ENCODE measurements at places on chromosomes 7 and 10.

DNA sequence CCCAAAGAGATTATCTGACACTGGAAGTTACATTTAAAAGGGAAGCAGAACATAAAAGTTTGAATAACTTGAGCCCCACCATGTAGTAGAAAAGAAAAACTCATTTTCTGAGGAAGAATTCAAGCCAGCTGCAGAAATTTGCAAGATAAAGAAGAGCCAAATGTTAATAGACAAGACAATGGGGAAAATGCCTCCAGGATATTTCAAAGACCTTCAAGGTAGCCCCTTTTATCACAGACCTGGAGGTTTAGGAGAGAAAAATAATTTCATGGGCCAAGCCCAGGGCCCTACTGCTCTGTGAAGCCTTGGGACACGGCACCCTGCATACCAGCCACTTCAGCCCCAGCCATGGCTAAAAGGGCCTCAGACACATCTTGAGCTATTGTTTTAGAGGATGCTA, 18.4 kb upstream of the AKR1C1 start:
- no peak for DNase-seq

- DNase-seq, result peak; percentile 83
Measured at GRCh38 chr10:14696821-14697220, 77.9 kb downstream of the FAM107B start.

DNA sequence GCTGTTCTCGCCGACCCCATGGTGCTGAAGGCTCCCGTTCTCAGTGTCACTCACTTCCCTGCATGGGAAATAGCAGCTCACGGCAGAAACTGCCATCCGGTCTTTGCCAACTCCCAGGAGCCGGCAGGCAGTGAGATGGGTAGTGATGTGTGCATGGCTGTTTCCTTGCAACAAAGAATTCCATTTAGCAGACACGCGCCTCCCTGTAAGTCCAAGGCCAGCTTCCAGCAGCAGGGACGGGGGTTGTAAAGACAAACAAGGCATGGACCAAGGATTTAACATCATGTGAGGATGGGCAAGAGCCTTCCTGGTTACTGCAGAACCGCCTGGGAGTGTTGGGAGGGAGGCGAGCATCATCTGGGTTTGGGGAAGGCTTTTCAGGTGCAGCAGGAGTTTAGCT, 273.1 kb downstream of the GLRX3 start:
- DNase-seq, result peak; percentile 23

DNA sequence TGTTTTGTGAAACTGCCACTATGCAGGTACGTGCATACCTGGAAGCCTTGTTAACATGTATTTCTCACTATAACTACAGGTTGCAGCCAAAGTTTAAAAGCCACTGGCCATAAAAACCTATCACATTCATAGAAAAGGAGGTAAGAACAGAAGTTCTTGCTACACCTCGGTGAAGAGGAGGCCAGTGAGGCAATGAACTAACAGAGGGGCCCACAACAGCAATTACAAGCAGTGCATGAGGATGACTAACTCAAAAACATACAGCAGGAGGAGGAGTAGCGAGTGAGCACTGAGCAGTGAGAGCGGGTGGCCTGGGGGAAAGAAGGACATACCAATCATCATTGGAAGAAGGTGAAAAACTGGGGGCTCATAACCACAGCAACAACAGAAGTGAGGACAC, 51.6 kb downstream of the NUDCD3 start:
- no peak for DNase-seq

GRCh38 chr10:103197903-103198302, 4.8 kb upstream of the NT5C2 start:
- DNase-seq, result no peak

GRCh38 chr7:26782501-26782900, 81.9 kb downstream of the SKAP2 start:
- DNase-seq, result no peak

- no peak for DNase-seq
Measured at GRCh38 chr7:149284343-149284742, 22.3 kb downstream of the ZNF783 start.

GRCh38 chr10:13649844-13650520, 63.2 kb downstream of the PRPF18 start:
- DNase-seq, result no peak

GRCh38 chr10:72552857-72553256, 73.0 kb downstream of the MICU1 start:
- no peak for DNase-seq

DNA sequence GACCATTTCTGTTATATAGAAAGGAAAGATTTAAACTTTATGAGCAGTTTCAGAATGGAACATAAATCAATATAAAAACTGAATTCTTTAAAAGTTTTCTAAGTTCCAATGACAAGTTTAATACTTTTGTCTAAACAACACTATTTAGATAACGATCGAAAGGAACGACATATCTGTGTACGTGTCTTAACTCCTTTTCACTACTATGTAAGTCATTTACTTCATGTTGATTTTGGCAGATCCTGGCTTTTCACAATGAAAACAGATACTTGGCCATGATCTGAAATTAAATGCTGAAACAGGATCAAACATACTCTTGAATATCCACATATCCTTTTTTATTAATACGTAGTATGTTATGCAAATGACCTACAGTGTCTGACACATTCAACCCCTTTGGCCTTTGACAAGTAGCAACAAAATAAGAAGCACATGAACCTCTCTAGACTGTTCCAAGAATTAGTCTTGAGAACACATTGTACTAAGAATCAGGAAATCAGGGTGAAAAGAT, 41.9 kb downstream of the RNLS start:
- no peak for DNase-seq

- no peak for DNase-seq
Measured at GRCh38 chr10:79259834-79260233, 87.4 kb upstream of the PPIF start.

DNA sequence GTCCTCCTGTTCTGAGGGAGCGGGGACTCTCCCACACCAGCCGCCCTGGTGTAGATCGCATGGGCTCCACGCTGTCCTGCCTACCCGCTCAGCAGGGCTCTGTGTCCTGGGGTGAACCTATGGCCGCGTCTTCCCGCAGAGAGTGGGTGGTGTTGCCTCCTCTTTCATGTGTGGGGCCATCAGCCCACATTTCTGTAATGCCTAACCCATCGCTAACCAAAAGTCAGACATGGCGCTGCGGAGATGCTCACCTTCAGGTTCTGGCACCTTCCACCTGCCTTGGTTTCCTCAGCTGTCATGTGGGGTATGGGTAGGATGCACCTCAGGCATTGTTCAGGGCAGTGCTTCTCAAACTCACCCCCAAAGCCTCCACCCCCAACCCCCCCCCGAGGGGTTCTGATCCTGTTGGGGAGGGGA, 50.5 kb upstream of the CAMK2B start:
- no peak for DNase-seq

DNA sequence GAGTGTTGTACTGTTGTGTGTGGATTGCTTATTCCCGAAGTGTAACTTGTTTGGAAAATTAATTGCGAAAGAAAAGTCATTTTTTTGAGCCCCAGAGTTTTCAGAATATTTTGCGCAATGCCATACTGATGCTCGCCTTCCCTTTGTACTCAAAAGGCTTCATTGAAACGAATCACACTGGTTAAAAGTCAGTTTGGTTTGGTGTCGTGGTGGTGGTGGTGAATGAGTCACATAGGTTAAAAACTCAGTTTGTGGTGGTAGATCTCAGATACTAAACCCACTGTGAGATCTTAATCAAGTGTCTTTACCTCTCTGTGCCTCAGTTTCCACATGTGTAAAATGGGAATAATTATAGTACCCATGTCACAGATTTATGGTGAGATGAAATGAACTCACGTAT, 61.1 kb upstream of the IL6 start:
- DNase-seq, result no peak

- DNase-seq, result no peak
Measured at GRCh38 chr10:74075906-74076305, 74.7 kb downstream of the AP3M1 start.

- no peak for DNase-seq
Measured at GRCh38 chr10:18469125-18469524, 182.3 kb downstream of the NSUN6 start.

- DNase-seq, result no peak
Measured at GRCh38 chr10:109126541-109126940, 796.8 kb downstream of the XPNPEP1 start.

DNA sequence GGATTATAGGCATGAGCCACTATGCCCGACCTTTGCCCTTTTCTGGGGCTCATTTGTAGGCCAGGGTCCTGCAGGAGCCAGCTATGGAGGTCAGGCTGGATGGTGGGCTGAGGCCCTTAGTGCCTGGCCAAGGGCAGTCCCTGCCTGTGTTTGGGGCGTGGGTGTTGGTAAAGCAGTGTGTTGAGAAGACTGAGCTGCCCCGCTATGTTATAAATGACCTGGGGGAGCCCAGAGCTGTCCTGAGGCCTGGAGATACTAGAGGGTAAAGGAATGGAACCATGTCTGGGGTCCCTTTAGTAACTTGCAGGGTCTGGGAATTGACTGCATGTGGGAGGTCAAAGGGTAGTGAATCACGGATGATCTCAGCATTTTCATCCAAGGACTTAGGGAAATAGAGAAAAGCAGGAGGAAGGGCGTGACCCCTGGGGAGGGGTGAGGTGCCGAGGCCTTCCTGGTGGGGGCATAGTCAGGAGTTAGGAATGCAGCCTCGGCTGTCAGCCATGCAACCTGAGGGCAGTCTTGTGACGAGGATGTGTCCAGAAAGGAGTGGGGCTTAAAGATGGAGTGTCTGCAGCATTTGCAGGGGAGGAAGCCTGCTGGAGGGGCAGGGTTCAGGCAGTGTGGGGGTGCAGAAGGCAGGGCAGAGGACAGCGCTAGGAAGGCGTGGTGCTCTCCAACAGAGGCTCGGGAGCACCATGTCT, 31.5 kb downstream of the TMEM248 start:
- no peak for DNase-seq

GRCh38 chr7:28998105-28998504, 40.0 kb upstream of the TRIL start:
- no peak for DNase-seq

DNA sequence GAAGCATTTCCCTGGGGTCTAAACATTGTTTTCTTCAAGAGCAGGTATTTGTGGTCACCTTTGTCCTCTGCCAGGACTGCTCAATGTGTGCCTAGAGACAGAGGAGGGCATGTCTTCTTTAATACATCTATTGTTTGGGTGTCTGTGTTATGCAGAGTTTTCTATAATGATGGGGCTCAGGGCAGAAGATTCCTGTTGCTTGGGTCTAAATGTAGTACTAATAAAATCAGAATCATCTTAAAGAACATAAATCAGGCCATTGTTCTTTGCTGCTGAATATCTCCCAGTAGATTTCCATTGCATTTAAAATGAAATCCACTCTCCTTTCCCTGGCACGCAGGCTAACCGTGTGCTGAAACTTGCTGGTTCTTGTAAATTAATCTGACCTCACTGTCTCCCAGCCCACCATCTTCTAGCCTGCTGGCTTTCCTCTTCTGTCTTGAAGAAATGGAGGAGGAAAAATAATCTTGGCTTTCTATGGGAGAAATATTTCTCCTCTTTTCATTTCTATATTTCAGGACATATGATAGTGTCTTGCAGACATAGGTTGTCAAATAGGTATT, 1396.8 kb downstream of the GATA3 start:
- DNase-seq, result no peak

- DNase-seq, result no peak
Measured at GRCh38 chr10:34186745-34187144, 628.4 kb downstream of the PARD3 start.

DNA sequence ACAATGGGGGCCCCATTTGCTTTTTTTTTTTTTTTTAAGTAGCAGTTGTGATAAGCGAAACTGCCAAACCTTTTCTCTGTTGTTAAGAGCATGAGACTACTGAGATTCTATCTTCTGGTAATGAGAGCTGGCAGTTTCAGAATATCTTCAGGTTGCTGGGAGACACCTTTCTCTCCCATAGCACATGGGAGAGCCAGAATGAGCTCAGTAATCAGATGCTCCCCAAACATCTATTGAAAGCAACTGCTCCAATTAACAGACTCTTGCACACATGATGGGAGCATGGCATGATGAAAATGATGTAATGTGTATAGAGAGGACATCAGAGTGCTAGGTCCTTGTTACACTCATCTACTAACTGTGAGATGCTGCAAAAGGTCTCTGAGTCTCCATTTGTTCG, 18.8 kb downstream of the MYO3A start:
- DNase-seq, result no peak

- DNase-seq, result no peak
Measured at GRCh38 chr7:157228864-157229422, 90.2 kb downstream of the UBE3C start.

DNA sequence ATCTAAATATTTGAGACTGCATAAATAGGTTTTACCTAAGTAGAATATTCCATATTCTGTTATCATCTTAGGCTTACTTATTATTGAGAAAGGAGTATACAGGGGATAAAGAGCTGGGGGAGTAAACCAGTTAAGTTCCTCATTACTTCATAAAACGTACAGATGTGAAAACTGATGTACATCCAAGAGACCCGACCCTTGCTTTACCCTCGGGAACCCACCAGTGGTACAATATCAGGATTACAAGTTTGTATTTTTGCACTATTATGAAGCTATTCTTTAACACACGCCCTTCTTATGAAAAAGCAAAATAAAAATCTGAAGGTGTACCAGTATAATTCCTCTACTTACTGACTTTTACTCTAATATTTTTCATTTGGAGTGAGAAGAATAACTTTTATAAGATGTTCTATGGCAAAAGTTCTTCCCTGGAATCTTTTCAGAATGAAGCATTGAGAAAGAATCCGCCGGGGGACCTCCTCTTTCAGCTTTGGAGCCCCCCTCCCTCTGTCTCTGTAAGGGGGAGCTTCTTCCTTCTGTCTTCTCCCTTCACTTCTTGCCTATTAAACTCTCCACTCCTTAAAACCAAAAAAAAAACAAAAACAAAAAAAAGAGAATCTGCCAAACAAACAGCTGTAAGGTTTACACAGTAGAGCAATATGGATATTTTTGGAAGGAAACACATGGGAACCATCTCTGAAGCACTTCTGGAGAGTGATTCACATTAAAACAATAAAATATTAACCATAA, 550.0 kb downstream of the TNS3 start:
- no peak for DNase-seq

- no peak for DNase-seq
Measured at GRCh38 chr7:111132833-111133232, 41.9 kb downstream of the LRRN3 start.

GRCh38 chr7:106839511-106839910, 25.6 kb upstream of the PIK3CG start:
- no peak for DNase-seq

DNA sequence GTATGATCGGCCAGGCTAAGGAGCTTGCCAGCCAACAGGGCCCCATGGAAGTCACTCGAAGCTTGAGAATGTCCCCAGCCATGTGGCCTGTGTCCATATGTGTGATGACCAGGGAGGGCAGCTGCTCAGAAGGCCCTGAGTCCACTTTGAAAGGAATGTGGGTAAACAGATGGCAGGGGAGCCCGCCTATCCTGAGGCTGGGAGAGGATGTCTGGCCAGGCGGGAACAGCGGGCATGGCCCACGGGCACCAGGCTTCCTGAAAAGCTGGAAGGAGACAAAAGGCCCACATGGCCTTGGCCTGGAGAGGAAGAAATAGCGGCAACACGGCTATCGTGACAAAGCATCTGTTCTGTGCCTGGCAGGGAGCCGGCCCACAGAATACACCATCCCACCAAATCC, 137.9 kb upstream of the PPIF start:
- no peak for DNase-seq

GRCh38 chr10:119673271-119673670, 22.1 kb downstream of the BAG3 start:
- DNase-seq, result no peak

- DNase-seq, result no peak
Measured at GRCh38 chr7:91378131-91378530, 113.9 kb downstream of the FZD1 start.

- no peak for DNase-seq
Measured at GRCh38 chr7:21028186-21028585, 241.5 kb upstream of the SP8 start.

GRCh38 chr10:79579361-79579760, 19.2 kb upstream of the SFTPA2 start:
- no peak for DNase-seq

GRCh38 chr10:91034494-91035159, 113.7 kb upstream of the ANKRD1 start:
- DNase-seq, result peak; percentile 60

All from left lobe of liver (tissue), 2 donors.